ENCODE measurements at places on chromosomes 6 and 20.

DNA sequence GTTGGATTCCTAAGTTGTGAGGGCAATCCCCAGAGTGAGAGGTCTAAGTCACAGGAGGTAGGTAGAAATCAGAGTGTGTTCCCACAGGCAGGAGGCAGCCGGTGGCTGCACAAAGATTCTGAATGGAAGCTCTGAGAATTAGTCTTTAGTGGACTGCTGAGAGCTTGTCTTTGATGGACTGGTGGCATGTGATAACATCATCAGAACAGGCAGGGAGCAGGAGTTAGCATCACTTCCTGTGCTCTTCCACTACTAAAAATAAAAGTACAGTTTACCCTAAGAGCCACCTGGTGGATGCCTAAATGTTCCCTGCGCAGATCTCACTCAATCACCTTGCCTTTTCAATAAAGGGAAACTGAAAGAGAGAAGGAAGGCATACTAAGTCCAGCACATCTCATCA, 294.6 kb upstream of the POU3F2 start:
- DNase-seq = no peak

- DNase-seq = no peak
These were observed 1.6 kb upstream of the TRIB3 start for GRCh38 chr20:378961-379336.

DNA sequence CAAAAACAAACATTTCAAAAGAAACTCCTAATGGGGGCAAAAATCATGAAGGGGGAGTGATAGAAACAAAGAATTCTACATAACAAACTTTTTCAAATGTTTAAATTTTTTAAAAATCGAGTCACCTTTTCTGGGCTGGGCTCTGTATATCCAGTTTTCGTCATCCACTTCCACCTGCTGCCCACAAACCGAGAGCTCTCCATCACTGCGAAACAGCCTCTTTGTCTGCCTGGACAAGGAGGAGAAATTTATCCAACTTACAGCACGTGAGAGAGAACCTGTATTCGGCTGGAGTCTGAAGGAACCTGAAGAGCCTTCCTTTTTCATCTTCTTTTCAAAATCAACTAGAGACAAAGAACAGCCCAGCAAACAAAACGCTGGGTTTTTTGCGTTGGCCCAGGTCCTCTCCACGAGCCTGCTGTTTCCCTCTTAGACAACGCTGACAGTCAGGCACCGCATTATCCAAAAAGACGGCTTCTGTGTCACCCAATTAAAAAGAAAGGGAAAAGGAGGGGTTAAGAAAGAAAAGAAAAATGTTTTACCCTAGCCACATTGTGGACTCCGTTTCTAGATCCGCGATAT, 72.4 kb upstream of the NHSL1 start:
- DNase-seq = no peak

DNA sequence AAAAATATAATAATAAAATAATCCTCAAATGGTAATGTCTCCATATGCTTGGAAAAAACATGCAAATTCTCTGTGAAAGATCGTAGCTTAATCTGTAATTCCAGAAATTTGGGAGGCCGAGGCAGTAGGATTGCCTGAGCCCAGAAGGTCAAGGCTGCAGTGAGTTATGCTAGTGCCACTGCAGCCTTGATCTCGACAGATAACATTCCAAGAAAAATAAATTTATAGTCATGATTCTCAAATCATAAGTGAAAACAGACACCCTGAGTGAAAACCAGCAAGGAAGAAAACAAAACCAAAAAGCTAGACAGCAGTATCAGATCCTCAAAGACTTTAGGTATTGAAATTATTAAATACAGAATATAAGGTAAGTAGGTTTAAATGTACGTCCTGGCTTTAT, 3.8 kb upstream of the MUC21 start:
- no peak for DNase-seq

- no peak for DNase-seq
These were observed 28.5 kb downstream of the SF3B5 start for GRCh38 chr6:144066741-144067484.

DNA sequence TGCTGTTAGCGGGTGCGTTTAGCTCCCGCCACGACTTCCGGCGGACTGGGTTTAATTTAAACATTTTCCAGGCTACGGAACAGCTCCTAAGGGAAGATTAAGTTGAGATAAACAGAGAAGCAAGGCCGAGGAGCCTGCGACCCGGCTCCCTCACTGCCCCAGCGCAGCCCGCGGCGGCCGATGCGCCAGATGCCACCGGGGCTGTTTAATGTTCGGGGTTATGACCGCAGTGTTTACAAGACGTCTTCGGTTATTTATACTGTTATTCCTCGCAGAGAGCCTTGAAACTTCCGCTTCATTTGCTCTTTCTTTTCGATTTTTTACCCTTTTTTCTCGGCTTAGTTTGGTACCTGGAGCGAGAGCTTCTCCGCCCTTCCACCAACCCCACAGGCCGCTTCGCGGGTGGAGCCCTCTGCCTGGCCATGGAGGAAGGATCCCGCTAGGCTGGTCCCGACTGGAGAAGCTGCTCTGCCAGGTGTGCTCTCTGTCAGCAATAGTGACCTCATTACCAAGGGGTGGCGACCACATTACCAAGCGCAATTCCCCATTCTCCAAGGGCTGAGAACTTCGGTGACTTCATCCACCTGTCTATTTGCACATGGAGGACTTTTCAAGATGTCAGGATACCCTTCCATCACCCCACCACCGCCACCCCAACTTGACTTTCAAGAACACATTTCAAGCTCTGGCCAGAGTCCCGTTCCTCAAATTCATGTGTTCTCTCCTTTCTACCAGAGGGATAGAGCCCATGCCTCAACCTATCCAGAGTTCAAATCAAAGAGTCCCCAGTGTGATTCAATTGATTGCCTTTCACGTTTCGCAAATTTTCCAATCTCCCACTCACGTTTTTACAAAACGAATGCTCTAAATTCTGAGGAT, 4.1 kb downstream of the TCF21 start:
- no peak for DNase-seq

DNA sequence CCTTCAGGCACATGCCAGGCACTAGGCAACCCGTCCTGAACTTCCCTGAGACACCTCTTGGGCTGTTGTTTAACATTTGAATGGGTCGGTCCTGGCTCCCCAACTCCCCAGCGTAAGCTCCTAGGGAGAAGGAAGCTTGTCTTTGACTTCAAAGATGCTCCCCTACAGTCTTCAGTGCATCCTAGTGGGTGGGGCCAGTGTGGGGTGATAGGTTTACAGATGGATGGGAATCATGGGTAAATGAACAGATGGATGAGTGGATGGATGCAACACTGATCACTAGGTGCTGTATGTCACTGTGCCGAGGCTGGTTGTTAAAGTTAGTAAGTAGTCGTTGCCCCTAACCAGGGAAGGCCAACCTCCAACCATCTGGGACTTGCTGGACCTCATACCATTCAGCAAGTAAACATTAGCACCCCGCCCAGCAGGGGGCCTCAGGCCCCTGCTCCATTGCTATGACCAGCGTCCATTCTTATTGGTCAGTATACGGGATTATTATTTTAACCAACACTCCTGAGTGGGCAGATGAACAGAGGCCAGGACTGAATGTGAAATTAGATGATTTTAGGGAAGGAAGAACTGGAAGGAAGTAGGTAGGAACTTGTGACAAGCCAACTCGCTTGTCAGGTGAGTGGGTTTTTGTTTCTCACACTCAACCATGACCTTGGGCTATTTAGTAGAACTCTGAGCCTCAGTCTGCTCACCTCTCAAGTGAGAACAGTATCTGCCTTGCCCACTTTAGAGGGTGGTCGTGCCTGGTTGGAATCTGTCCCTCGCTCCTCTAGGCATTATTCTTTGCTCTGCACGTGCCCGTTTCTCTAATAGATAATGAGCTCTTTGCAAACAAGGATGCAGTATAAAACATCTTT, 82.9 kb upstream of the FOXP4 start:
- no peak for DNase-seq

GRCh38 chr6:83514866-83515466, 2.6 kb downstream of the PRSS35 start:
- DNase-seq = no peak

GRCh38 chr6:138308731-138309110, 69.0 kb upstream of the SMIM28 start:
- no peak for DNase-seq

DNA sequence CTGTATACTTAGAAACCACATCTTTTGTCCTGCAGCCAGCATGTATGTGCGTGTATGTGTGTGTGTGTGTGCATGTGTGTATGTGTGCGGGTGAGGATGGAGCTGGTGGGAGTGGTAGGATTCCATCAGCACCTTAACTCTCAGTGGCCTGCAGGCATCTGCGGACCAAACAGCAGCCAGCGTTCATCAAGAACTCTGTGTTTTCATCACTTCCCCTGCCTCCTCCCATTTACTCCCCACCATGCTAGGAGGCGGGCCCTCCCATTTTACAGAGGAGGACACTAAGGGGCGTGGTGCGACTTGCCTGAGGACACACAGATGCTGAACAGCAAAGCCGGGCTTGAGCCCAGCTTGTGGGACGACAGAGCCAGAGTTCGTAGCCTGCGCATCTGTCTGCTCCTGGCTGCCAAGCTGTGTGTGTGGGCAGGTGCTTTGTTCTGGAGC, 8.9 kb downstream of the VSTM2L start:
- no peak for DNase-seq

GRCh38 chr20:40963505-40963845, 65.1 kb upstream of the TOP1 start:
- no peak for DNase-seq

GRCh38 chr6:170160031-170160627, 130.7 kb downstream of the DLL1 start:
- DNase-seq = no peak

GRCh38 chr6:111585974-111586315, 19.7 kb downstream of the TRAF3IP2 start:
- DNase-seq = no peak

DNA sequence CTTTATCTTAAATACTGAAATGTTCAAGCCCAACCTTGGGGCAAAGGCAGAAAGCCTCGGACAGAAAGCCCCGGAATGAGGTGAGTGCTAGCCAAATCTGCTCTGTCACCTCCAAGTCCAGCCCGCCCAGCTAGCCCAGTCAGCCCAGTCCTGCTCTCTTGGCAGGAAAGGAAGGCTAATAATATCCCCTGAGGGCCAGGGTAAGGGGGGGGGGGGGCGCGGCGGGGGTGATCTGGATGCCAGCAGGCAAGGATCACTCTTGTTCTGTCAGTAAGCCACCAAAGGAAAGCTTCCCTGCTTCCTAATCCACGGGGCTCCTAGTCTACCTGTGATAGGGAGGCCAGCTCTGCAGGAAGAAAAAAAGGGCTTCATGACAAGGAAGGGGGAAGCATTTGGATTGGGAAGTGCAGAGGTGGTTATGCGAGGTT, 1.1 kb downstream of the NDRG3 start:
- DNase-seq = no peak

GRCh38 chr6:90079560-90080490, 185.6 kb downstream of the GJA10 start:
- DNase-seq = peak; percentile 38

- DNase-seq = no peak
These were observed 862.7 kb upstream of the MAP3K7 start for GRCh38 chr6:91449539-91449938.

- DNase-seq = no peak
These were observed 59.9 kb downstream of the VAPB start for GRCh38 chr20:58448958-58449357.

DNA sequence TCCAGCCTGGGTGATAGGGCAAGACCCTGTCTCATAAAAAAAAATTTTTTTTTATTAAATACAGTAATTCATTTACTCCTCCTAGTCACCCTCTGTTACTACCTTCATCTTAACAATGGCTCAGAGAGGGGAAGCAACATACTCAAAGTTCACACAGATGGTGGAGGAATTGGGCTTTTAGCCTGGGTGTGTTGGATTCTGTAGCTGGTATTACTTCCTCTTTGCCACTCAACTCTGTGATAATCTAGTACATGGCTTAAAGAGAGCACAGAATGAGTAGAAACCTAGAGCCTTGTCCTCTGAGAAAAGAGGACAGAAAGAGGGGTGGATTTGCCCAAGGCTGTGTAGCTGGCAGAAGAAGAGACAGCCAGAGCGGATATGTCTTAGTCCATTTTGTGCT, 96.6 kb downstream of the DLGAP4 start:
- DNase-seq = no peak

- no peak for DNase-seq
These were observed 6.3 kb downstream of the SGK2 start for GRCh38 chr20:43564993-43565757.

GRCh38 chr20:51966296-51966971, 164.1 kb upstream of the SALL4 start:
- DNase-seq = no peak

DNA sequence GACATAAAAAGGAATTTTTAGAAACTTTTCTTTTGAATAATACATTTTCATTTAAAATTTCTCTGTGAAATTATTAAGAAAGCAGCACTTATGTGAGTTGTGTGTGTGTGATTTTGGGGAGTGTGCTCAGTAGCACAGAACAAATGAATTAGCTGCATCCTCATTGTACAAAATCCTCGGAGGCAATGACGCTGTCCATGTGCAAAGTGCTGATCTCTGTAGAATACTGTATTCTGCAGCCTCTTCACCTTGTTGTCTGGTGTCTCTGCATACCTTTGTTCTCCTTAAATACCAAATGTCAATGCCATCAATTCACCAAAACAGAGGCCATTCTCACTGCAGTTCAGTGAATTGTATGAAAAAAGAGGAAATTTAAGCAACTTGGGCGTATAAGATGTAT, 838.4 kb downstream of the QKI start:
- no peak for DNase-seq

GRCh38 chr20:1033751-1034414, 31.8 kb upstream of the RSPO4 start:
- DNase-seq = no peak

DNA sequence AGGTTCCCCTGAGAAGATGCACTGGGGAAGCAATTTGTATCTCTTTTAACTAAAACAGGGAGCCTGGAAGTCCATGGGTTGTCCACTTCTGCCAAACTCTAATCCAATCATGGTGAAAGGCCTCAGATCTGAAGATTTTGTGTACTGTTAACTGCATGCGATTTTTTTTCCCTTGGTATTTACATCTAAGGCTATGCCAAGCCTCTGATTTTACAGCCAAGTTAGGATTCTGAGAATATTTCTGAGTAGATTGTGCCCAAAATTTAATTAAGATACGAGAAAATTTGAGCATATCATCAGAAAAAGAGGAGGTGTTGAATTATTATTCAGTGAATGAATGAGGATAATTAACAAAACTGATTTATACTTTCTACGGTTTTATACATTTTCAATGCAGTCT, 34.0 kb downstream of the BTBD3 start:
- no peak for DNase-seq

DNA sequence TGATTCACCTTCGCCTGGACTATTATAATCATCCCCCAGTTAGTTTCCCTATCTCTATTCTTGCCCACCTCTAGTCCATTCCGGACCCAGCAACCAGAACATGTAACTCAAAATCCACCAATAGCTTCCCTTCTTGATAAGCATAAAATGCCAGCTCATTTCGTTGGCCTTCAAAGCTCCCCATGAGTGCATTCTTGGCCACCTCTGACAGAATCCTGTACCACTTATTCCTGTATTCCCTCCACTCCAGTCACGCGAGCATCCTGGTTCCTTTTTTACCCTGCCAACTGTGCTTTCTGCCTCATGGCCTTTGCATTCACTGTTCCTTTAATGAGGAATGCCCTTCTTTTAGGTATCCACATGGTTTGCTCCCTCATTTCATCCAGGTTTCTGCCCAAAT, 36.7 kb downstream of the CYP24A1 start:
- no peak for DNase-seq

- DNase-seq = no peak
These were observed 189.5 kb upstream of the MANEA start for GRCh38 chr6:95387845-95388244.

All from stimulated activated CD8-positive, alpha-beta memory T cell treated with anti-CD3 and anti-CD28 coated beads, Interleukin-12 subunit alpha, Interleukin-12 subunit beta, amount 100 ng/mL, for 4 hours (primary cell).